Suppressor macrophage treated with lipopolysaccharide for 1 hour (primary cell): ENCODE measurements at places on chromosomes 4 and X.

DNA sequence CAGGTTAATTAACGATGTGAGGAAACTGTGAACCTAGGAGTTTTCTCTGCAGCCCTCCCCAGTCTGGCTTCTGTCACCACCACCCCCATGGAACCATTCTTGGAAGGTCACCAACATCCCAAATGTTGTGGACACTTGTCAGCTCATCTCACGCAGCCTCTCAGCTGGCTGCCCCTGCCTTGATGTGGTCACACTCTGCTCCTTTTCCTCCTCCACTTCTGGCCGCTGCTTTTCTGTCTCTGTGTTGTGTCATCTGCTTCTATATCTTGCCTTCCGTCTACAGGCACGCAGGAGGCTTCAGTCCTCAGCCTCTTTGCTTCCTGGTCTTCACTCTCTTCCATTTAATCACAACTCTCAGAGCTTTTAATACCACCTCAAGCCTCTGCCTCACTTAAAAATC lies 371.5 kb upstream of the SLIT2 start:
- DNase-seq: no peak

DNA sequence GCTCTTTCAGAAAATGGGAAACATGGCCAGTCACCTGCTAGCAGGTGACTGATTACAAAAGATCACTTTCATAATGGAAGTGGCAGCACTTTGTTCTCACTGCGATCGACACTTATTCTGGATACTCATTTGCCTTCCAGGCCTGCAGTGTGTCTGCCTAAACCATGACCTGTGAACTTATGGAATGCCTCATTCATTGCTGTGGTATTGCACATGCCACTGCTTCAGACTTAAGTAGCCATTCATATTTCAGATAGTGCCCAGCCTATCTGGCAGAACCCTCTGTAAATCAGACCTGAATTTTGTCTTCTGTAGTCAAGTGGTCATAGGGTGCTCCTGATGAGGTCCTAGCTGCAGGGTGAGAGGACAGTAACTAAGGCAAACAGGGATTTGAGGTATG lies 23.3 kb upstream of the MGST2 start:
- DNase-seq: no peak

DNA sequence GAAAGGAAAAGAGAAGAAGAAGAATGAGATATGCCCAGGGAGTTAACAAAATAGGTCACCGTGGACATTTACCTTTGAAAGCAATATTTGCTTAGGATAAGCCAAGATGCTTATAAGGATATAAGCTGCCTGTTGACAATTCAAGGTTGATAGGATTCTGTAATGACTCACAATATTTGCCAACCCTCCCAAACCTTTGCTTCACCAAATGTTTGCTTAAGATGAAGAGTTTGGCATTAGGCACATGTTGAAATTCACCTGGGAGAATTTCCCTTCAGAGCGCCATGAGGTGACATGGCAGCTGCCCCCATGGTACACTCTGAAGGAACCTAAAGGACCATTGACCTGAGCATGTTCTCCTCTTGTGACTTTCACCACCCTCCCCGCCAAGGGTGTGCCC lies 4.6 kb downstream of the PALLD start:
- DNase-seq: no peak

DNA sequence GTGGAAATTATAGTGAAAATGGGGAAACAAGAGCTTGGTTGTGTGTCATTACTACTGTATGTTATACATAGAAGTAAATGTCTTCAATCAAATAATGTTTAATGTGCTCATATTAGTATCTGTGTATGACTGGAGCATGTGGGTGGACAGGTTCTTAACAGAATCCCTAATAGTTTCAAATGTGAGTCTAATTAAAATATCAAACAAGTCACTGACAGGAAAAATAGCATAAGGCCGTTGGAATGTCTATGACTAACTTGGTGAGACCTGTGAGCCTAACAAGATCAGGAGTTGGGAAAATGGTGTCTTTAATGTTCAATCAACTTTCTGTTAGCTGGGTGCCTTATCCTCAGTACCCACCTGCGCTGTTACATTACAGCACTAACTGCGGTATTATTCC lies 6.2 kb upstream of the CXCL3 start:
- no peak for DNase-seq

GRCh38 chrX:67784712-67785111 lies 240.9 kb downstream of the AR start:
- DNase-seq: no peak

GRCh38 chr4:6909970-6910339 lies 329 bp downstream of the TBC1D14 start:
- DNase-seq: peak; percentile 68

- no peak for DNase-seq
Observed at GRCh38 chr4:61380865-61381264, 180.7 kb downstream of the ADGRL3 start.

GRCh38 chr4:62644372-62644771 lies 1444.2 kb downstream of the ADGRL3 start:
- DNase-seq: peak; percentile 50

DNA sequence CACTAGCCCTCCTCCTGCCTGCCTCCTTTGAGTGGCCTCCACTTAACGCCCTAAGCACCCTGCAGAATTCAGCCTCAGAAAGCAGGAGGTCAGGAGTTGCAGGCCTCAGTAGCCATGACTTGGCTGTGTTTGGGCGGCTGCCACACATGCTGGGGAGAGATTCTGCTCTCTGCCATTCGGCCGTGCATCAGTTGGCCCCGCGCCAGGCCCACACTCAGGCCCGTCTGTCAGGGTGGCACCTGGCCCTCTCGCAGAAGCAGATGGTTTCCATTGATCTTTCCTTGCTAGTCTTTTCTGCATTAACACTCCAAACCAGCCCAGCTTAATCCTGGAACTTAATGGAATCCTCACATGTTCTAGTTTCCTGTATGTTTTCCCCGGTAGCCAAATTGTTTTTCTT lies 30.7 kb upstream of the ATP6AP2 start:
- no peak for DNase-seq

DNA sequence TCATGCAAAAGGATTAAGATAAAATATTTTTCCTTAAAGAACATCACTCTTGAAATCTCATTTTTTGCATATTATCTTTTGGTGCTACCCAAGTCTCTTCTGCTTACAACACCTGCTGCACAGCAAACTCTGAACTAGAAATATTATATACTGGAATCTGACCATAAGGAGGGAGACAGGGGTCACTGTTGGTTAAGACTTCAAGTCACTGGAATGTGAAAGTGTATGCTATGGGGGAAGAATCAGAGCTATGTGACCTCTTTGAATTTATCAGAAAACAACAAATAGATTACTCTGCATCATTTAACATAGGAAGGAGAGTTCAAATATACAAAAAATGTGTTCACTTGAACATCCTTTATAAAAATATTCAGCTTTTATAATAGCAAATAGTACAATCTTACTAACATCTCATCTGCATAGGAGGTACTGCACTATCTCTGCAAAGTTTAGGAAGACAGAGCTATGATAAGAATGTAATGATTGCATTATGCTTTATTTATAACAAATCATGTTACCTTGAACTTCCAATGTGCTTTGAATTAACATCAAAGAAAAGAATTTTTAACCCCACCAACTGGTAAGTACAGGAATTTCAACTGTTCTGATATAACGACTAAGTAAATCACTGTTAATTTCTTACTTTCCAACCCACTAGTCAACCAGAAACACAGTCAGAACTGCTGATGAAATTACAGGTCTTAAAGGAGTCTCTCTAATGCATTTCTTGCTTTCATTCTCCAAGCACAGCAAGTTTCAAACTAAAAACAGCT lies 69.8 kb downstream of the ZNF827 start:
- DNase-seq: no peak

DNA sequence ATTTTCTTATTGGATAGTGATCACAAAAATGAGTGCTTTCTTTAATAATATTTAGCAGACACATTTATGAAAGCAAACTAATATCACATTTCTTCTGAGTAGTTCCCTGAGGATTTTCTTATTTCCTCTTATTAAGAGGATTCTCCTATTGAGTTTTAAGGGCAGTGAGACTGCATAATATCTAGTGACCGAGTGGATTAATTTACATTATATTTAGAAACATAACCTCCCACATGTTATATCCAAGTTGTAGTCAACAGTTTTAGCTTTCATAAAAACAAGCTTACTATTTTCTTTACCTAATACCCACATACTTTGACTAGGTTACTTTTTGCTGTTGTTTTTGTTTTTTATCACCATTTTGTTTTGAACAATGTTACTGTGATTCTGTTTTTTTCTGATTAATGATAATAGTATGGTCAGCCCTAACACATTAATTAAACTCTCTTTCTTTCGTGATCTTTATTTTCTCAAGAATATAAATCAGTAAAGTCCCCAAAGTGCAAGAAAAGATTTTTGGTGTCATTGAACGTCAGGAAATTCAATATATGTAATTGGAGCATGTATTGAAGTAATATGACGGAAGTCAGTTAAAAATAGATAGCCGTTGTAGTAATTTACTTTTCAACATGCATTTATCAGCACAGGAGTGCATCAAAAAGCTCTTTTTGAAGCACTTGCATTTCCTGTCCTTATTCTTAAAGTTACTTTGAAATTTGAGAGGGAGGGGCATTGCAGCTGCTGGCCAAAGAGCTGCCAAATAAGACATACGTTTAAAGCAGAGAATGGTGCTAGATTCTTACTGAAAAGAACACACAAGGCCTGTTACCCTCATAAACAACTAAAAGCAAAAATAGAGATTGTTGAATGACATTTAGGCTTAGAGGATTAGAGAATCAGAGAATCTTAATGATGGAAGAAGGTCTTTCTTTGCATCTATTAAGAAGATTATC lies 25.2 kb downstream of the DDIT4L start:
- no peak for DNase-seq

GRCh38 chr4:183370786-183371185 lies 48.6 kb upstream of the CLDN24 start:
- no peak for DNase-seq
